Stimulated activated CD8-positive, alpha-beta memory T cell treated with anti-CD3 and anti-CD28 coated beads, Interleukin-15, amount 100 ng/mL, for 48 hours (primary cell): ENCODE measurements at places on chromosomes 2 and 18.

DNA sequence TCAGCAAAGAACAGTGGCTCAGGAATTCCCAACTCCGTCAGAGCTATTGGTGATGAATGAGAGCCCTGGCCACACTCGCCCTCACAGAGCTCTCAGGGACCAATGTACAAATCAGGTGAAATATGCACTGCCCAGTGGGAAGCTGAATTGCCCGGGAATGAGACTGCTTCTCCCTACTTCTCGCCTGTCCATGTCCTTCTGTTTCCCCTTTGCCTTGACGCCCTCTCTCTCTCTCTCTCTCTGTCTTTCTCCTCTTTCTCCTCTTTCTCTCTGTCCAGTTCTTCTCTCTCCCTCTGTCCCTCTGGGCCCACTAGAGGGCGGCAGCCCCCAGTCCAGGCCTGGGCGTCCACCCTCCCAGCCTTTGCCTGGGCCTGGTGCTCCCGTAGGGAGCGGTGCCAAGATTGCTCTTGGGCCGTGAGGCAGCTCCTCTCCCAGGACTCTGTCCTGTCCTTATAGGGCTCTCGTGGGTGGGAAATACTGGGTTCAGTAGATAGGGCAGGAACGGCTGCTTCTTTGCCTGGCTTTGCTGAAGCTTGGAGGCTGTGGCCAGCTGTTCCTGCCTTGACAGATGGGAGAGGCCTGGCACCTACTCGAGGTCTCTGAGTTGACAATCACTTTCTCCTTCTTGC, 28.4 kb upstream of the PUM2 start:
- no peak for DNase-seq

DNA sequence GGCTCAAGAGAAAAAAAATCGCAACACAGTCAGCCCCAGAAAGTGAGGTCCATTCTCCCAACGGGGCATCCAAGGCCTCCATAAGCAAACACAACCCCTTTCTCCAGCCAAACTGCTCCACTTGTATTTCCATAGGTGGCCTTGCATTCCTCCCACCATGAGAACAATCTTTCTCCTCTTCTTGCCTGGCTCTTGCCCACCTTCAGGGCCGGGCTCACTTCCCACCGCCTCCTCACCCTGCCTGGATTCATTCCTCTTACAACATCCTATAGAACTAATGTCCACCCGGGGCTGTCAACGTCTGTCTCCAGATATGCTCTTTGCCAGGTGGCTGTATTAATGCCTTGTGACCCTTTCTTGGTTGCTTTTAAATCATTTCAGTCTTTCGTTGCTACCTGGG, 124.5 kb downstream of the SMAD7 start:
- no peak for DNase-seq

- DNase-seq: no peak
Observed at GRCh38 chr2:100367163-100367562, 44.9 kb upstream of the LONRF2 start.

GRCh38 chr2:164328310-164328709, 293.0 kb downstream of the GRB14 start:
- DNase-seq: no peak

DNA sequence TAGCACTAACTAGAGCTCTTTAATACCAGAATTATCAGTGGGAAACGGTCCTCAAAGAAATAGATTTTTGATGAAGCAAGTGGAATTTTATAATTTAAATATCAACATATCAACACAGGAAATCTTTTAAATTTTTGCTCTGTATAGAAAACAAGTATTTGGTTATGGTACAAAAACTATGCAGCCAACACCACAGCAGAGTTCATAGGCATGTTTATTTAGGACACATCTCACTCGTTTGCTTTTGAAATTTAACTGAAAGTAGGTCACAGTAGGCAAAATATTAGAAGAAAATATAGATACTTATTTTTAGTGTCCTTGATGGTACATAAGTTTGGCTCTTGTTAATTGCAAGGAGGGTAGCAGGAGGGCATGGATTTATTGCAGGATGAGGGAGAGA, 34.3 kb upstream of the TANC1 start:
- no peak for DNase-seq

GRCh38 chr2:74033375-74033774, 48.7 kb downstream of the TET3 start:
- DNase-seq: no peak

DNA sequence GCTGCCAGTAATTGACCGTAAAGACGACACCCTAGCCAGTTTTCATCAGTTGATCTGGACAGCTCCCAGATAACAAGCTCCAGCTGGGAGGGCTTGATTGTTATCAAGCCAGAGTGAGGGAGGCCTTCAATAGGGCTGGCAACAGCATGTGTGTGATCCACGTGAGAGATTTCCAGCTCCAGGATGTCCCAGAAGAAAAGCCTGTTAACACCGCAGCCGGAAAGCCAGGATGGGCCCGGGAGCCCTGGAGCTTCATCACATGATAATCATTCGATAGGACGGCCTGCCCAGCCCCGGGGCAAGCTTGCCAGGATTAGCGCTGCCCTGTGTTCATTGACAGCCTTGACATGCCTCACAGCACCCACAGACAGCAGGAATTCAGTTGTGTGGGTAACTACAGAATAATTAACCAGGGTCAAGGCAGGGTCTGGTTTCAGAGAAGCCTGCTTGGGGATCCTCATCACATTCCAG, 182.5 kb downstream of the C1D start:
- DNase-seq: no peak

GRCh38 chr18:48719974-48720654, 181.3 kb downstream of the CTIF start:
- no peak for DNase-seq
